ENCODE measurements at places on chromosomes 1 and 21.

DNA sequence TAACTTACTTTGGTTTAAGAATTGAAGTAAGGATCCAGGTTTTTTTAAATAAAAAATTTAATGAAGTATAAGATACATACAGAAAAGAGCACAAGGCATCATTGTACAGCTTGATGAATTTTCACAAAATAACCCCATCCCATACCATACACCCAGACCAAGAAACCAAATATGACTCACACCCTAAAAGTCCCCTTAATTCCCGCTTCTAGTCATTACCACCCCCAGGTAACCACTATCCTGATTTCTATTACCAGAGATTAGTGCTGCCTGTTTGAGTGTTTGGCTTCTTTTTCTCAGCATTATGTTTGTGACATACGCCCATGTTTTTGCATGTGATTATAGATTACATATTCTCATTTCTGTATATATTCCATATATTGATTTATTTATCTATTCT, 98.5 kb upstream of the HIVEP3 start:
- DNase-seq, result no peak

DNA sequence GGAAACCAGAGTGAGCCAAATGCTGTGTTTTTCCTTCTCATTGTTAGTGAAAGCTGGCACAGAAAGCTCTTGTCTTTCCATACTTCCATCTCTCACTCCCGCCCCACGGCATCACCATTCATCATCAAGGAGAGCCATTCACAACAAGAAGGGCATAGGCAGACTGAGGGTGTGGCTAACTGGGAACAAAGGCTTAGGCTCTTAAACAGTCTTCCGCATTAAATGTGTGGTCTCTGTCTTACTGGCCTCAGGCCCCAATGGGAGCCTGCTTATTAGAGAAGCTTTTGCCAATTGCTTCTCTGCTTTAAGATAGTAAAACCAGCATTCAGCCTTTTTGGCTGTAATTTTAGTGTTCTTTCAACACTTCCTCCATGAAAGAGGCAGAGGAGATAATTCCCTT, 51.4 kb downstream of the TNFSF18 start:
- no peak for DNase-seq

- no peak for DNase-seq
Measured at GRCh38 chr1:4691766-4692405, 37.5 kb downstream of the AJAP1 start.

GRCh38 chr1:27342778-27343638, 1.2 kb downstream of the SYTL1 start:
- DNase-seq, result peak; percentile 63

All from activated naive CD4-positive, alpha-beta T cell treated with anti-CD3 and anti-CD28 coated beads, Interleukin-2, amount 50 U/mL, for 16 hours (primary cell).